ENCODE measurements at places on chromosomes 12 and 14.

DNA sequence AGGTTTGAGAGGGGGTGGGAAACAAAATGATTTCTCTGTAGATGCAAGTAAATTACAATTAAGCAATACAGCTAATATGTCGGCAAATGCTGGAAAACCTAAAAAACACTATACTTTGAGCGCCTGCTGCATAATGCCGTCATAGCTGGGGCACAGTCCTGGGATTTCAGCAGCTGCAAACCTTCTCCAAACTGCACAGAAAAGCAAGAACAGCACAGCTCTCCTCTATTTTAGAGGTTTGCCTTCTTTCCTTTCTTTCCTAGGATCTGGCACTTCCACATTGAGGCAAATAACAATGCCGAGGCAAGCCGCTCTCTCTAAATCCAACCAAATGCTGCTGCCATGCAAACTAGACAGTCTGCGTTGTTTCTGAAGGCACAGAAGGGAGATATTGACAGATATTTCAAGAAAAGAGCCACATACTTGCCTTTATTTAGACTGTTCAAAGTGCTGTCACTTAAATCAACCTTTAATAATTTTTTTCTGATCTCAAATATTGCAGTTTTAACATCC, 287.1 kb upstream of the G2E3 start:
- DNase-seq: no peak

DNA sequence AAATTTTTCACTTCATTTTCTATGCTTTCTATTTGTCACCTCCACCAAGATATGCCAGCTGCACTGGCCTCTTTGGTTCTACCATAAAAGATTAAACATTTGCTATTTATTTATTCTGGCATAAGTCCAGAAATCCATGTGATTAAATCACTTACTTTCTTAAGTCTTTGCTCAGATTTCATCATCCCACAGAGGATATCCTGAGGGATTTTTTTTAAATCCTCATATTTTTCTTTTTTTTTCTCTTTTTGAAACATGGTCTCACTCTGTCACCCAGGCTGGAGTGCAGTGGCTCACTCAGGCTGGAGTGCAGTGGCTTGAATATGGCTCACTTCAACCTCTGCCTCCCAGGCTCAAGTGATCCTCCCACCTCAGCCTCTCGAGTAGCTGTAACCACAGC, 645.4 kb upstream of the ATXN7L3B start:
- no peak for DNase-seq

GRCh38 chr12:28033538-28033915, 61.0 kb upstream of the PTHLH start:
- DNase-seq: no peak

- DNase-seq: no peak
Measured at GRCh38 chr12:110513842-110514241, 11.7 kb downstream of the RAD9B start.

DNA sequence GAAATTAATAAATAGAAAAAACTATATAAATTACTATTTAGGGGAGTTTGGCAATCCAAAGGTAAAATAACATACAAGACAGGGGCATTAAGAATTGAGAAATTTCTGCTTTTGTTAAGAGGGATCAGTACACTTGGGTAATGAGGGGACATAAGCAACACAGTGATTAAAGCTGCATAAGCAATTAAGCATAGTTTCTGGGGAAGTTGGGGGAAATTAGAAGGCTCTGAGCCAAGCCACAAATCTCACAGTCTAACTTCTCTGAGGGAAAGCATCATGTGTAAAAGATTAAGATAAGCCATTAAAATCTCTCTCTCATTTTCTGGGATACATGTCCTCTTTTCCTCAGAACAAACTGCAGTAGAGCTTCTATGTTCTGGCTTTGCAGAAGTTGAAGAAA, 533.9 kb upstream of the LRFN5 start:
- DNase-seq: no peak

DNA sequence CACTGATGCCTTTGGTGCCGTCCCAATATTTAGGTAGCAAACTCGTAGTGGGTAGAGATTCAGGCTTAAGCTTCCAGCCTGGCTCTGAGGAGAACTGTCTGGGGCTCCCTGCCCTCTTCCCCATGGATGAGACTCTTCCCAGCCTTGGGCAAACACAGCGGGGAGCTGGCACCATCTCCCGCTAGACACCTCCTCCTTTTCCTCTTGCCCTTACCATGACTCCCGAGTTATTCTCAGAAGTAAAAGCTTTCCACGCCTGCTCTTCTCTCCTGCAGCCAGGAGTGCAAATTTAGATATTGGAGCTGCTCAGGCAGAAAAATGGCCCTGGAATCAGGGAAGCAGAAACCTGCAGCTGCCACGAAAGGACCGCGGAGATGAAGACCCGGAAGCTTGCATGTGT, 45.6 kb upstream of the RBM19 start:
- no peak for DNase-seq

- no peak for DNase-seq
Measured at GRCh38 chr12:132574271-132574996, 35.9 kb downstream of the LRCOL1 start.
